Smooth muscle cell of trachea (primary cell): ENCODE measurements at places on chromosomes 1 and 21. TPM values are rescaled to one million over a fixed set of nuclear protein-coding genes. Genes with fewer than 3 reads are reported as not detected.

Gene KRTAP13-2
- not detected in 2 replicates for total RNA-seq

Gene LAMB3
- 25.5 and 42.8 TPM in 2 replicates for total RNA-seq

Gene LCE1E
- total RNA-seq, result not detected in 2 replicates

Gene IL10
- total RNA-seq, result not detected in 2 replicates

Gene LCE3D
- total RNA-seq, result not detected in 2 replicates

Gene FAM177B
- total RNA-seq, result not detected in 2 replicates

Gene RIPK4
- total RNA-seq, result 0.15 TPM in 1 of 2 replicates, not detected in the other

Gene EPS8L3
- not detected in 2 replicates for total RNA-seq

Gene MROH9
- under 0.01 TPM in 1 of 2 replicates, not detected in the other for total RNA-seq

Gene TINAGL1
- 0.99 and 1.7 TPM in 2 replicates for total RNA-seq

Gene BCL2L15
- under 0.01 and 0.17 TPM in 2 replicates for total RNA-seq

Gene MTARC2
- 6.1 and 14.2 TPM in 2 replicates for total RNA-seq

Gene TRIM67
- under 0.01 TPM in 1 of 2 replicates, not detected in the other for total RNA-seq

Gene CRYAA
- not detected in 2 replicates for total RNA-seq

Gene BATF3
- total RNA-seq, result 1.2 and 3.1 TPM in 2 replicates

Gene RIMKLA
- total RNA-seq, result under 0.01 TPM in 1 of 2 replicates, not detected in the other

Gene RCSD1
- total RNA-seq, result 0.17 and 0.87 TPM in 2 replicates

Gene E2F2
- total RNA-seq, result 0.17 and 2.0 TPM in 2 replicates

Gene CADM3
- total RNA-seq, result not detected in 2 replicates
